HCT116 (cell line): ENCODE measurements at places on chromosomes 11 and 22.

GRCh38 chr11:117631336-117632140, 165.5 kb downstream of the DSCAML1 start:
- no peak for DNase-seq

DNA sequence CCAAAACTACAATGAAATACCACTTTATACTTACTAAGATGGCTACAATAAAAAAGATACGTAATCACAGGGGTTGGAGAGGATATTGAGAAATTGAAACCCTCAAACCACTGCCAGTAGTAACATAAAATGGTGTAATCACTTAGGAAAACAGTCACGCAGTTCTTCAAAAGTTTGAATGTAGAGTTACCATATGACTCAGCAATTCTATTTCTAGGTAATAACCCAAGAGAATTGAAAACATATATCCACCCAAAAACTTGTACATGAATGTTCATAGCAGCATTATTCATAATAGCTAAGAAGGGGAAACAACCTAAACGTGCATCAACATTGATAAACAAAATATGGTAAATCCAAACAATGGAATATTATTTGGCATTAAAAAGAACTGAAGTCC, 24.4 kb upstream of the PSMA1 start:
- no peak for DNase-seq

- no peak for DNase-seq
Measured at GRCh38 chr11:20046416-20046815, 113.9 kb downstream of the DBX1 start.

DNA sequence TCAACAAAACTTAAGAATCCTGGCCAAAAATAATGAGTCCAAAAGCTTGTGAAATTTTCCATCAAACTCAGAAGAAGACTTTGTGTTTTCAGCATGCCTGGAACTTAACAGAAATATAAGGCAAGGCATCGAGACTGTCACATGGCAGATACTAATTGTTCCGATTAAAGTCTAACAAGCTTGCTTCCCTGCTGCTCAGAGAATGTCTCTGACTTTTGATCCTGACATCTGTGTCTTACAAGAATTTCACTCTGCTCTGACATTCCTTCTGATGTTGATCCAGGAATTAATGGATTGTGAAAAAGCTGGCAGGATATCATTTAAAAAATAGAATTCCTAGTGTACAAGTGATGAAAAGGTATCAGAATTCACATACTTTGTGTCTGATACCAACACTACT, 170.2 kb downstream of the DCDC1 start:
- DNase-seq = no peak

DNA sequence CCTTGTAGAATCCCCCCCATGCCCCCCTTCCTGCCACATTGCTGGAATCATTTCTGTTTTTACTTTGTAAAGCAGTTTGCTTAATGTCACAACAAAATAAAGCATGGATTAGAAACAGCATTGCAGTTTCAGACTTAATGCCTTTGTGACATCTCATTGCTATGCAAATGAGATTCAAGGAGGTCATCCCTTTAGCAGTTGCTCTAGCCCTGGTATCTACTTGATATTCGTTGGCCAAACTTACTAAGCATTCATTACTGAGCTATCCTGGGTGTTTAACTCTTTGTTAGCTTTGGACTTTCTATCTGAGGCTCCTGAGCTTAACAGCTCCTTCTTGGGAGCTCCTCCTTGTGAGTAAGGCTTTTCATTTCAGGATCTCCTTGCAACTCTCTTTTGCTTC, 16.3 kb downstream of the FAT3 start:
- DNase-seq = no peak

- peak; percentile 74 for DNase-seq
Measured at GRCh38 chr11:107999759-108000455, 8.8 kb upstream of the CUL5 start.

- DNase-seq = no peak
Measured at GRCh38 chr11:129881570-129882170, 13.7 kb downstream of the NFRKB start.

DNA sequence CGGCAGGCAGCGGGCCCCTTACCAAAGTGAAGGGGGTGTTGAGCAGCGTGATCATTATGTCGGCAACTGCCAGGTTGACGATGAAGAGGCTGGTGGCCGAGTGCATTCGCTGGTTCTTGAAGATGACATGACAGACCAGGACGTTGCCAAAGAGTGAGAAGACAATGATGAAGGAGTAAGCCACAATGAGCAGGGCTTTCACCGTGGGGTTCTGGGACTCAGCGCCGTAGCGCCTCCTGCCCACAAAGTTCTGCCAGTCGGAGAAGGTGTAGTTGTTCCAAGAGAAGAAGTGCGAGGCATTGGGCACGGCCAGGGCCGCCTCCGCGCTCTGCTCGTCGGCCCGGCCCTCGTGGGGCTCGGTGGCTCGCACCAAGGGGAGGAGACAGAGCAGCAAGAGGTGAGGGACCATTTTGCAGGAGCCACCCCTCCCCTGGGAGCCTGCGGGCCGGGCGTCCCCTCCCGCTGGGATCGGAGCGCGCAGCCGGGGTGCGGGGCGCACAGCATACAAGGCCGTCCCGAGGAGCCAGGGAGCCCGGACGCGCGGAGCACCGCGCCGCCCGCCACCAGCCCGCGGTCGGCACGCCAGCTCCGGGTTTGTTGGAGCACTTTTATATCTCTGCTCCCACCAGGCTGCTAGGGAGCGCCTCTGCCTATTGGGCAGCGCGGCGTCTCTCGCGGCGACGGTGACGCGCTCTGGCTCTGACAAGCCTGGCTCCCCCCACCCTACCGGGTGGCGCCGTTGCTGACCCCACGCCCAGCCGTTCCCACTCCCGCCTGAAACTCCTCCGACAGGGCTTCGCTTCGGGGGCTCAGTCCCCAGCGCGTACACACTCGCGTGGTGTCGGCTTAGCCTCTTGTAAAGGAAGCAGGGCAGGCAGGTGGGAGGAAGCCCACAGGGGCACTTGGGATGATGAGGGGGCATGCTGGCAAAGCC, at the start of gene GPR83:
Gene GPR83, minus strand, starts transcription at position 581 of the 934 bp plus-strand sequence. Its CDS starts 172 bp downstream, at position 409.
- no peak for DNase-seq

DNA sequence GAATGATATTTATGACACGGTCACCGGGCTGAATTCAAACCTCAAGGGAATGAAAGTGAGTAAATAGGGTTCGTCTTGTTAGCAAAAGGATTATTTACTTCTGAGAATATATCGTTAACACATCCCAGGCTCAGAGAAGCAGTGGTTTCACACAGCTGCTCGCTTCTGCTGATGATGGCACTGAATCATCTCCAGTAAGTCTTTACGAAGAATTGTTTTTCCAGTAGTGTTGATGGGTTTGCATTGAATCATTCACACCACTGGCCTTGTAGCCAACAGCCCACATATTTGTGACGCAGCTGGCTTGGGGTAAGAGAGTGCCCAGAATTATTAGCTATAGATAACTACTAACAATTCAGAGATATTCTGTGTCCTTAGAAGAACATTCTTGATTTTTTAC, 236.3 kb downstream of the CADM1 start:
- no peak for DNase-seq

GRCh38 chr11:36186340-36187175, 102.7 kb downstream of the COMMD9 start:
- DNase-seq = no peak

- peak; percentile 48 for DNase-seq
Measured at GRCh38 chr11:122676638-122677037, 21.1 kb downstream of the UBASH3B start.

- DNase-seq = no peak
Measured at GRCh38 chr22:31085928-31086327, 4.8 kb downstream of the SMTN start.

- DNase-seq = no peak
Measured at GRCh38 chr11:11843211-11843621, 1.4 kb downstream of the USP47 start.

DNA sequence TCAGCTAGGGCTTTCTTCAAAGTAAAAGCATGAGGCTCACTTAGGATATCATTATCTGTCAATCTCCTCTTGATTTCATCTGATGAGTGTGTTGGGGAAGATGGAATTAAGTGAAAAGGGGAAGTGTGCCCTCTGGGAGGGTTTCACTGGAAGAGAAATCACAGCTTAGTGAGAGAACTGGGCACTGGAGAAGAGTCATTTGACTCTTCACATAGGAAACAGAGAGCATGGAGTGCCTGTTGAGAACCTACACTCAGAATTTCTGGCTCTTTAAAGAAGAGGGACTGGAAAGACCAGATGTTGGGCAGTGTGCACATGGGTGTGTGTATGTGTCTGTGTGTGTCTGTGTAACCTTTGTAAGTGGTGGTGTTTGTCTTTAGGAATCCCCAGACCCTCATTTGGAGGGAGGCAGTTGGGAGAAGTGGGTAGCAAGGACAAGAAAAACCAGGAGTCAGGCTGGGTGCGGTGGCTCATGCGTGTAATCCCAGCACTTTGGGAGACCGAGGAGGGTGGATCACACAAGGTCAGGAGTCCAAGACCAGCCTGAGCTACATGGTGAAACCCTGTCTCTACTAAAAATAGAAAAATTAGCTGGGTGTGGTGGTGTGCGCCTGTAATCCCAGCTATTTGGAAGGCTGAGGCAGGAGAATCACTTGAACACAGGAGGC, 10.0 kb downstream of the STX3 start:
- DNase-seq = no peak
